ENCODE measurements at places on chromosomes 7 and 10.

DNA sequence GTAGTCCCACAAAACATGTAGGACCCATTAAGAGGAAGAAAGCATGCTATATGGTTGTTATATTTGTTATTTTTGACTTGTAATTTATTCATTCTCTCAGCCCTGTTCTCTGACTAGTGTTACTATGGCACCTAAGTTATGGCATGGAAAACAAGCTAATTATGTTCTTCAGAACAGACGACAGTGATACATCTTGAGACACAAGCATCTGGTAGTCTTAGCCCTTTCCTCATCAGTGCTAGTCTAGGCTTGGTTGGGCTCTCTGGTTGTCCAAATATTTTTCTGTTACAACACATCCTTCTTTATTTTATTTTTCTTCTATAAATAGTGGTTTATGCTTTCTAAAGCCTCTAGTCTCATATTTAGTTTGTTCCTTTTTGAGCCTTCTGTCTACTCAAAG, 308.3 kb upstream of the KAT6B start:
- no peak overlapping the region for H3K27ac ChIP-seq
- no peaks in the 10 kb centered on the region for H3K27me3 ChIP-seq
- peaks cover 35% of the 10 kb centered on the region for H3K36me3 ChIP-seq
- no peaks in the 10 kb centered on the region for H3K4me1 ChIP-seq
- no peak for DNase-seq
- H3K4me3 ChIP-seq: no peak overlapping the region

DNA sequence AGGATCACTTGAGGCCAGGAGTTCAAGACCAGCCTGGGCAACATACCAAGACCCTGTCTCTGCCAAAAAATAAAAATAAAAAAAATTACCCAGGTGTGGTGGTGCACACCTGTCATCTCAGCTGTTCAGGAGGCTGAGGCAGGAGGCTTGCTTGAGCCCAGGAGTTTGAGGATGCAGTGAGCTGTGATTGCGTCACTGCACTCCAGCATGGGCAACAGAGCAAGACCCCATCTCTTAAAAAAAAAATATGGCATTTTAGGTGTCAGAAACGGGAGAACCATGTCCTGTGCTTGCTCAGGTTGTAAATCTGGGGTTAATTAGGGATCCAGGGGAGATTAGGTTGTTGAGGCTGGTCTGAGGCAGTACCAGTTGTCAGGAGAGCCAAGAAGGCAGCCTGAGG, 64.9 kb downstream of the GTF2IRD1 start:
- no peak for DNase-seq
- no peak overlapping the region for H3K27ac ChIP-seq
- H3K4me3 ChIP-seq: no peak overlapping the region

DNA sequence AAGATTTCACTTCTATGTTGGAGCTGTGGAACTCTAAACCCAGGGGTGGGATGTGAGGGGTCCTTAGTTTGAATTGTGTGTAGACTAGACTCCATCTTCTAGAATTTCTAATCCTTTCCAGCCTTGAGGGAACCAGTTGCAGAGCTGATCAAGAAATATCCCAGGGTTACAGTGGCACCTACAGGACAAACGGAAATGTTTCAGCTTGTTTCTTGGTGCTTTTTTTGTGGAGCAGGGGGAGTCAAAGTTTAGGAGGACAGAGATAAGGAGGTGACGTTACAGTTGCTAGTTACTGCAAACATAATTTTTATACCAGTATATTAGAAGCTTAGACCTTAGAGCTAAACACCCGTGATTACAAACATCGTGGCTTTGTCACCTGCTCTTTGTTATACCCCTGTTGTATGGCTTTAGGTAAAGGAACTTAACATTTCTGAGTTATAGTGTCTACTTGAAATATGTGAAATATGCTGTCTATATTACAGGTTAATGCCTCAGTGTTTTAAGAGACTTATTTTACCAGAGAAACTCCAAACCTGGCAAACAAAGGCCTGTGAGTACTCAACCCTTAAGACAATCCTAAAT, 84.5 kb upstream of the DYNC1I1 start:
- H3K4me3 ChIP-seq: no peak overlapping the region
- no peaks in the 10 kb centered on the region for H3K4me1 ChIP-seq
- DNase-seq: no peak
- H3K27ac ChIP-seq: no peak overlapping the region
- H3K36me3 ChIP-seq: no peaks in the 10 kb centered on the region
- H3K27me3 ChIP-seq: peaks cover 3% of the 10 kb centered on the region

- no peak overlapping the region for H3K27ac ChIP-seq
- H3K36me3 ChIP-seq: peaks cover 4% of the 10 kb centered on the region
- no peak for DNase-seq
- peaks cover 30% of the 10 kb centered on the region for H3K27me3 ChIP-seq
- H3K4me3 ChIP-seq: peak overlapping the region; percentile 24
- H3K4me1 ChIP-seq: peaks cover 15% of the 10 kb centered on the region
Observed at GRCh38 chr10:118595064-118595420, 406 bp downstream of the PRLHR start.

DNA sequence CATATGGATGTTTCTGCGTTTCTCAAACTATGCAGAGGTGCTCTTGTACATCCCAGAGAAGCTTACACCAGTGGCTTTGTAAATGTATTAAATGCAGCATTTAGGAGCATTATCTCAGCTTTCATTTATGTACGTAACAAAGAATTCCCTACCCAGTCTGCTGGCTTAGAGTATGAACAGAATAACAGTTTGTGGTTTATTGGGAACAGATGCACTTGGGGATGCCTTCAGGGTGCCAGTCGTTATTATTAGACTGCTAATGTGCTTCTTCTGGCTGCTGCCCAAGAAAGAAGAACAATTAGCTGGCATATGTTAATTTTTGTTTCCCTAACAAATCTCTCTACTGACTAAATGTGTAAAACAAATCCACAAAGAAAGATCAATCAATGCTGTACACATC, 241.9 kb downstream of the FOXP2 start:
- no peak overlapping the region for H3K27ac ChIP-seq
- H3K4me1 ChIP-seq: no peaks in the 10 kb centered on the region
- H3K4me3 ChIP-seq: no peak overlapping the region
- H3K36me3 ChIP-seq: no peaks in the 10 kb centered on the region
- no peak for DNase-seq
- no peaks in the 10 kb centered on the region for H3K27me3 ChIP-seq

DNA sequence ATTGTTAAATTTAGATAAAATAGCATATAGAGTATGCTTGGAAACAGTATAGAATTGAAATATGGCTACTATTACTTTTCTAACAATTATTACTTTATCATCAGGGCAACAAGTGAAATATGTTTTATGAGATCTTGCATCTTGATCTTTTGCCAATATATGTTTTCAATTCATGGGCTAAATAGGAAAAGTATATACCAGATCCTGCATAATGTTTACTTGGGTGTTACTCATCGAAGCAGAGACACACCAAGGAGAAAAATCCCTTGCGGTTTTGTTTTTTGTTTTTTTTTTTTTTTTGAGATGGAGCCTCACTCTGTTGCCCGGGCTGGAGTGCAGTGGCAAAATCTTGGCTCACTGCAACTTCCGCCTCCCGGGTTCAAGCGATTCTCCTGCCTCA, 541.4 kb downstream of the SUGCT start:
- H3K4me1 ChIP-seq: peaks cover 4% of the 10 kb centered on the region
- no peak for DNase-seq
- H3K36me3 ChIP-seq: no peaks in the 10 kb centered on the region
- no peaks in the 10 kb centered on the region for H3K27me3 ChIP-seq
- H3K4me3 ChIP-seq: no peak overlapping the region
- no peak overlapping the region for H3K27ac ChIP-seq

- peaks cover 9% of the 10 kb centered on the region for H3K36me3 ChIP-seq
- peaks cover 19% of the 10 kb centered on the region for H3K4me1 ChIP-seq
- H3K4me3 ChIP-seq: no peak overlapping the region
- no peaks in the 10 kb centered on the region for H3K27me3 ChIP-seq
- H3K27ac ChIP-seq: no peak overlapping the region
- no peak for DNase-seq
Observed at GRCh38 chr7:129240119-129240820, 15.4 kb downstream of the AHCYL2 start.

DNA sequence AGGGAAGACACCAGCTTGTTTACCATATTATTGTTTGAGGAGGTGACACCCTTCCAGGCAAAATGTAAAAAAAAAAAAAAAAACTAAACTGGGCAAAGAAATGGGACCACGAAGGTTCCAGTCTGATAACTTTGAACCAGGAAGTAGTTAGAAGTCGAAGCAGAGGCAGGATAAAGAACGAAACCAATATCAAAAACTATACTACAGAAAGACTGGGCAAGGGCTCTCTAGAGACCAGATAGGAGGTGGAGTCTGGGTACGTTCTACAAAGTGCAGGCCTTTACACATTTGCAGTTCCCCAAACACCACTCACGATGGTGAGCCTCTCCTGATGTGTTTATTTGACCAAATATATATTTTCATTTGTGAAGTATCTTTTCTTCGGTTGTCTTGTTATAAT, 125.7 kb upstream of the CDK1 start:
- no peak for DNase-seq
- no peak overlapping the region for H3K4me3 ChIP-seq
- H3K4me1 ChIP-seq: peaks cover 5% of the 10 kb centered on the region
- H3K27ac ChIP-seq: no peak overlapping the region
- H3K36me3 ChIP-seq: no peaks in the 10 kb centered on the region

- H3K27ac ChIP-seq: no peak overlapping the region
- peaks cover 11% of the 10 kb centered on the region for H3K36me3 ChIP-seq
- H3K27me3 ChIP-seq: peaks cover 5% of the 10 kb centered on the region
- H3K4me1 ChIP-seq: no peaks in the 10 kb centered on the region
Observed at GRCh38 chr10:60140651-60141632, 234.6 kb upstream of the CCDC6 start.

DNA sequence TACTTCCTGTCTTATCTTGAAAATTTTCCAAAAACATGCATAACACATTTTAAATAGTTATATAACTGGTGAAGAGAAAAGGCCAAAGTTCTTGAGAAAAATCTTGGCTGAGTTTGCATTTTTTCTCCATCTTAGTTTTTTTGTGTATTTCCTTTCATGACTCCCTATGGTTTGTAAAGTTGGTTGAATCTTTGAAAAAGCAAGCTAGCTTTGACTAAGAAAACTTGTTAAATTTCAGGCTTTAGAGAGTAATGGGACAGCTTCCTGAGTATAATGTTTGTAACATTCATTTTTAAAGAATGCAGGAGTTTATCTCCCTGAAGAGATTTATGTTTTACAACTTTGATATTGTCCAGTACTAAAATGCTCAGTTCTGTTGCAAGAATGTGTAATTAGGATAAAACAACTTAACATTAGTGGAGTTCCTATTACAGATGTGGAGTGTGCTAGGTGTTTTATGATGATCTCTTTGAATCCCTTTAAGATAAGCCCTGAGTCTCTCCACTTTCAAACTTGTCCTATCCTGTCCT, 11.1 kb upstream of the HERPUD2 start:
- H3K36me3 ChIP-seq: no peaks in the 10 kb centered on the region
- no peak overlapping the region for H3K27ac ChIP-seq
- no peak overlapping the region for H3K4me3 ChIP-seq
- no peaks in the 10 kb centered on the region for H3K27me3 ChIP-seq
- peaks cover 25% of the 10 kb centered on the region for H3K4me1 ChIP-seq

Measured in naive thymus-derived CD8-positive, alpha-beta T cell (primary cell).